ENCODE measurements at places on chromosomes 2 and 18.

DNA sequence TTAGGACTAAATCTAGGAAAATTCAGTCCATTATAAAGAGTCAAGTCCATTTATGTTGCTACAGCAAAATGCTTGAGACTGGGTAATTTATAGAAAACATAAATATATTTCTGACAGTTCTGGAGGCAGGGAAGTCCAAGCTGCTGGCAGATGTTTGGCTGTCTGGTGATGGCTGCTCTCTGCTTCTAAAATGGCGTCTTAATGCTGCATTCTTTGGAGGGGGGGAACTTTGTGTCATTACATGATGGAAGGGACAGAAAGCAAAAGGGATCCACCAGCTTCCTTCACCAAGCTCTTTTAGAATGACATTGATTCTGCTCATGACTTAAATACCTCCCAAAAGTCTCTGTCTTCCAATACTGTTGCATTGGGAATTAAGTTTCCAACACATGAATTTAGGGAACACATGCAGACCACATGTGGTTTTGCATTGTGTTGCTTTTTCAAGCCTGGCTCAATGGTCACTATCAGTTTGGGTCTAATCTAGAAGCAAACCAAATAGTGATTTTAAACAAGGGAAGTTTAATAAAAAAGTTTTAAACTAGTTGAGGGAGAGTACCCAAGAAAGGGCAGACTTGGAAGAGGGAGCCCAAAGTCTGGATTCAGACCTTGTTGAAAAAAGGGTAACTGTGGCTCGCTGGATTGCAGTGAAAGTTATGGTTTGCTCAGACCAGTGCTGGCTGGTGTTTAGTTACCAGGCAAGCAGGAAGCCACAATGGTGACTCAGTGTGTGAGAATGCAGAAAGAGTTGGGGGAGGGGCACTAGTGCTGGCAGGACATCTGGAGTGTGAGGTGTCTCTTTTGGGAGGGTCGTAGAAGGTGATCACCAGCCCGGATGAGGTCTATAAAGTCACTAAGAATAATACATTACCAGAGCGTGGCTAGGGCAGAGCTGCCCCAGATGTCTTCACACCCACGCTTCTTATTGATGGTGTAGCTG is 30.8 kb downstream of the C18orf54 start:
- no peak for DNase-seq
- no peak overlapping the region for H3K27ac ChIP-seq
- H3K27me3 ChIP-seq: no peaks in the 10 kb centered on the region
- no peaks in the 10 kb centered on the region for H3K4me1 ChIP-seq
- H3K4me3 ChIP-seq: no peak overlapping the region
- H3K36me3 ChIP-seq: no peaks in the 10 kb centered on the region

DNA sequence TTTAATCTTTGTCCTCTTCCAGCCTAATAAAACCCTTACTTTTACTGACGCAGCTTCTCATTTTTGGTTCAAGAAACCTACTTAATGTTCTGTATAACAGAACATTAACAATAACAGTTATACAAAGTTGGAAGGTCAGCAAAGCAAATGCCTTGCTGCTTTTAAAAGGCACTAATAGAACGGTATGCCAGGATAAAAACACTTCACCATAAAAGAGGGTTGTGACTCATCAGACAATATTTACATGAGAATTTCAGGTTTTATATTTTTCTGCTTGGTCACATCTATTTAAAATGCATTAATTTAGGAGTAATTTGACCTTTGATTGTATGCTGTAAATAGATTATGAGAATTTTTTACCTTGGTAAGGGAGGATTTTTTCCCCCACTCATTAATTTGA is 3.0 kb downstream of the KLHL41 start:
- no peaks in the 10 kb centered on the region for H3K36me3 ChIP-seq
- H3K27ac ChIP-seq: no peak overlapping the region
- no peaks in the 10 kb centered on the region for H3K4me1 ChIP-seq
- H3K4me3 ChIP-seq: no peak overlapping the region

DNA sequence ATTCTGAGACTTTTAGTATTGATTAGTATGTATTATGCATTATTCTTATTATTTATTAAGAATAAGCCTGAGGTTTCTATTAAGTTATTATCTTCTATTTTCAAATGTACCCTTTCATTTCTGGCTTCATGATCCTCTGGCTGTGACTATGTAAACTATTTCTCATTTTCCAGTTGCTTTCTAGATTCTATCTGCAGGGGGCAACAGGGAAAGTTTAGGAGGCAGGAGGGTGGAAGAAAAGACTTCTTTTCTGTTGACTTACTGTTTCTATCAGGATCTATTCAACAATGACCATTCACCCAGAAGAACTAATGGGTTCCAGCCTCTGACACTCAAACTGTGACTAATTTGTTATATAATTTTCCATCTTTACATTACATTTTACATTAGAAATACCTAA is 653.4 kb upstream of the FSHR start:
- H3K4me3 ChIP-seq: no peak overlapping the region
- H3K4me1 ChIP-seq: no peaks in the 10 kb centered on the region
- H3K27ac ChIP-seq: no peak overlapping the region
- no peaks in the 10 kb centered on the region for H3K27me3 ChIP-seq
- no peaks in the 10 kb centered on the region for H3K36me3 ChIP-seq

GRCh38 chr18:68873003-68873402 is 75.1 kb downstream of the CCDC102B start:
- DNase-seq: no peak
- no peaks in the 10 kb centered on the region for H3K27me3 ChIP-seq
- H3K4me1 ChIP-seq: no peaks in the 10 kb centered on the region
- H3K36me3 ChIP-seq: no peaks in the 10 kb centered on the region

- H3K4me3 ChIP-seq: no peak overlapping the region
- DNase-seq: no peak
- H3K27me3 ChIP-seq: no peaks in the 10 kb centered on the region
- H3K4me1 ChIP-seq: no peaks in the 10 kb centered on the region
- H3K36me3 ChIP-seq: no peaks in the 10 kb centered on the region
Observed at GRCh38 chr18:55354795-55355194, 233.2 kb downstream of the TCF4 start.

GRCh38 chr2:67999332-67999731 is 63.5 kb downstream of the C1D start:
- no peak overlapping the region for H3K27ac ChIP-seq
- H3K4me3 ChIP-seq: no peak overlapping the region
- H3K4me1 ChIP-seq: no peaks in the 10 kb centered on the region
- H3K36me3 ChIP-seq: no peaks in the 10 kb centered on the region
- no peaks in the 10 kb centered on the region for H3K27me3 ChIP-seq

DNA sequence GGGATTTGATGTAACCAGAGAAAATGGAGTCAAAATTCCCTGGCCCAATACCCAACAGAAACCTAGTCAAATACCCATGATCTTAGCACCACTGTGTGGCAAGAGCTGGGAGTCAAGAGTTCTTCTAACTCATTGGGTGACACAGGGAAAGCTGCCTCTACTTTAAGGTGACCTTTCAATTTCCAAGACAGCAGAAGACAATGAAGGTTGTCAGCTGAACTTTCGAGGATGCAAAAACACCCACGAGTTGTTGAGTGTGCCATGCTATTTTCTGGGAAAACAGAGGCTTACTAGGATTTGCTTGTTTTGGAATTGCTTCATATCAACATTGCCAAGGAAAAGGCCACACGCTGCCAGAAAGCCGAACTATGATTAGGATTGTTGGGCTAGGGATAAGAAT is 61.6 kb upstream of the CYRIA start:
- no peak overlapping the region for H3K27ac ChIP-seq
- no peak overlapping the region for H3K4me3 ChIP-seq
- no peaks in the 10 kb centered on the region for H3K27me3 ChIP-seq
- no peaks in the 10 kb centered on the region for H3K4me1 ChIP-seq
- no peaks in the 10 kb centered on the region for H3K36me3 ChIP-seq

DNA sequence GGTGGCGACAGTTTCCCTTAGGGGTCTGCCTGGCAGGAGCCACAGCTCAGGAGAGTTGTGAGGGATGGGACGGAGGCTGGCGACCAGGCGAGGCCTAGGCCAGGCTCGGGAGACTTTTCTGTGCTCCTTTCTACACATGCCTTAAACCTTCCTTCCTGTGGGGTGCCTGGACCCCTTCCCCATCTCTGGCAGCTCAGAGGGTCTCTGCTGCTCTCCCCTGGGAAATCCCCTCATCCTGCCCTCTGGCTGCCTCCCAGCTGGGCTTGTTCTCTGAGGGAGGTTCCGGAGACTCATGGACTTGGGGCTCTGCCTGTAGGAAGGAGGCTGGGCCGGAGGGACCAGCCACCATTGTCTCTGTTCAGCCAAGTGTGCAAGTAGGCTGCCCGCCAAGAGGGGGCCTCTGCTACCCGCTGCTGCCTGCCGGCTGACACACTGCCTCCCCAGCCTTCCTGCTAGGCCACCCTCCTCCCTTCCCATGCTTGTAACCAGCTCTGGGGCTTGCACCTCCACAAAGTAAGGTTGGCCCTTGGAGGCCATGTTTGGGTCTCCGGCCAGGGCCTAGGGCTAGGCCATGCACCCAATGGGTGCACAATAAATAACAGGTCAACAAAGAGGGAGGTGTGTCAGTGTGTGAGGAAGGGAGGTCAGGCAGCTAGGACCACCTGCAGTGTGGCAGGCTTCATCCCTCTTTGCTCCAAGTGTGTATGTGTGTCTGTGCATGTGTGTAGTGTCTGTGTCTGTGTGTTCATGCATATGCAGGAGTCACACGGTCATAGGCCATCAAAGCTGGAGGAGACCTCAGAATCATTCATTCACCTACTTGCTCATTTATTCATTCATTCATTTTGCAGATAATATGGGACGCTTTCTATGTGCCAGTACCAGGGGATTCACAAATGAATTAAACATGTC is 28.8 kb downstream of the PSD4 start:
- H3K4me3 ChIP-seq: no peak overlapping the region
- H3K4me1 ChIP-seq: peaks cover 8% of the 10 kb centered on the region
- no peak overlapping the region for H3K27ac ChIP-seq
- H3K27me3 ChIP-seq: no peaks in the 10 kb centered on the region
- DNase-seq: no peak
- peaks cover 32% of the 10 kb centered on the region for H3K36me3 ChIP-seq

DNA sequence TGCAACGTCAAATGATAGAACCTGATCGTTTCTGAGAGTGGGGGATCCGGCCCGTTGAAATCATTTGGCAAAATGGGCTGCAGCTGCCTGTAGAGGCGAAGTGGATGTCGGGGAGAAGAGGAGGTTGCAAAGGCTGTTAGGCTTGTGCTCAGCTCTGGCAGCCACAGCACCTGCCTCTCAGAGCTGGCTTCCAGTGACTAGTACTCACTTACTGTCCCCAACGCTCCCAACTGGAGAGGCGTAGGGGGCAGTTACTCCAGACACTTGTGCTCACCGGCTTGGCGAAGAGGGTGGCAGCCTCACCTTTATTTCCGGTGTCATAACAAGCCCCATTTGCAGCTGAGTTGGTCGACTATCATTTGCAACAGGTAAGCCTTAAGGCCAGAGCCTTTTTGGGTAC is 37.9 kb downstream of the NCK2 start:
- no peak for DNase-seq
- H3K4me1 ChIP-seq: peaks cover 98% of the 10 kb centered on the region
- H3K27ac ChIP-seq: no peak overlapping the region
- peaks cover 7% of the 10 kb centered on the region for H3K36me3 ChIP-seq

Data from CD8-positive, alpha-beta memory T cell (primary cell).